ENCODE measurements at places on chromosomes 3 and 15. TPM values are rescaled to one million over a fixed set of nuclear protein-coding genes. Genes with fewer than 3 reads are reported as not detected.

The OR5K3 gene
- polyA plus RNA-seq = not detected

The CTXN2 gene
- 0.02 TPM for polyA plus RNA-seq

The PLSCR2 gene
- not detected for polyA plus RNA-seq

The CHRM5 gene
- polyA plus RNA-seq = not detected

The IMPG2 gene
- 0.10 TPM for polyA plus RNA-seq

DNA sequence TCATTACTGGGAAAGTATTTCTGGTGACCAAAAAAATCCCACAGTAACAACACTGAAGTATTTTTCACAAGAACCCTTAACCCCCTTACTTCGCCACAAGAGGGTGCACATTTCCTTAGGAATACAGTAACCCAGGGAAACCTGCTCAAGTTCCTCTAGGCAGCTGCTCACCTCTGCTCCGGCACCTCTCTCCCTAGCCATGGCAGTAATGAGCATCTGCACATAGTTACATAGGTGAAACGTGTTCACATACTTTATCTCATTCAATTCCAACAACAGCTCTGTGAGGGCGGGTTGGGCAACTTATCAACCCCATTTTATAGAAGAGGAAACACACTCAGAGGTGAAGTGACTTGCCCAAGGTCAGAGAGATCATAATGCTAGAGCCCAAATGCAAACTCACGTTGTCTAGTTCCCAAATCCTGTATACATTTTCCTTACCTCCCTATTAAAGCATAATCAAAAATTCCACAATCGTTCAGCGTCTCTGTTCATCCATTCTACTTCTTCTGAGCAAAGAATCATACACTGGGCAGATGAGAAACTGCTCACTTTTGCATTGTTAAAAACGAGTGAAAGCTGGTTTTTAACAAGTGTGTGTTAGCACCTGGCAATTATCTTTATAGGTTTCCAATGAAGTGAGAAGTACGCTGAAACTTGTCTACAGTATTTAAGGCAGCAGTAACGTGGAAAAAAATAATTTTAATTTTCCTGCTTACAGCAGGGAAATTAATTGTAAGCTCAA, 90.7 kb downstream of the IGF2BP2 start:
- DNase-seq = peak; percentile 57
- H3K4me3 ChIP-seq = no peak overlapping the region
- H3K27ac ChIP-seq = peak overlapping the region; percentile 99
- no peaks in the 10 kb centered on the region for H3K27me3 ChIP-seq

- H3K36me3 ChIP-seq = no peaks in the 10 kb centered on the region
- H3K27ac ChIP-seq = no peak overlapping the region
- no peak for DNase-seq
These were observed 452.1 kb upstream of the PPP2R3A start for GRCh38 chr3:135513106-135514059.

DNA sequence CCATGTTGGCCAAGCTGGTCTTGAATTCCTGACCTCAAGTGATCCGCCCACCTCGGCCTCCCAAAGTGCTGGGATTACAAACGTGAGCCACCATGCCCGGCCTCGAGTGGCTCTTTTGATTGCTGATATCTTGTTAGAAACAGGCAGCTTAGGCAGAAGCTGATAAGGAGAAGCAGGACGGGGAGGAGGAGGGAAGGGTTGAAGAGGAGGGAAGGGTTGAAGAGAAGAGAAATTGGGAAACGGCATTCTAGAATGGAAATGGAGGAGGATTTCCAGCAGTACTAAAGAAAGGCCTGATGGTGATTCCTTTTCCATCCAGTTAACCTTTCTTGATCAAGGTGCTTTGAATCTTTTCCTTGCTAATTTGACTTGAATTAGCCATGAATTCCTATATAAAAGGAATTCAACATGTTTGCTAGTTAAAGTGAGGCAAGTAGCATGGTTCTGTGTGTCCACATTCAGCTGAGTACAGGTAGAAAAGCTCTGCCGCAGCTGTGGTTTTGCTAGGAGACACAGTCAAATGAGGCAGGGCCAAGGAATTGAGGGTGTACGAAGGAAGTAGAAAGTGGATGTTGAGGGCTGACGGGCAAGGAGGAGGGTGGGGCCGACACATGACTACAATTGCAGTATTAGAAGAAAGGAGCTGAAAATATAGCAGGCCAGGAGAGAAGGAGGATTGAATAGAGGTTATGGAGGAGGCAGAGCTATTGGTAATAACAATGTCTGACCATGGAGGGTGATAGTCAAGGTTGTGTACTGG, 27.2 kb upstream of the ATP1B3 start:
- H3K4me3 ChIP-seq = no peak overlapping the region
- no peak for DNase-seq
- H3K4me1 ChIP-seq = no peaks in the 10 kb centered on the region
- no peaks in the 10 kb centered on the region for H3K27me3 ChIP-seq
- H3K27ac ChIP-seq = no peak overlapping the region

GRCh38 chr15:70057931-70058641, 39.6 kb downstream of the TLE3 start:
- DNase-seq = no peak
- H3K36me3 ChIP-seq = peaks cover 20% of the 10 kb centered on the region

- H3K27me3 ChIP-seq = no peaks in the 10 kb centered on the region
- H3K4me3 ChIP-seq = no peak overlapping the region
- H3K4me1 ChIP-seq = no peaks in the 10 kb centered on the region
- DNase-seq = no peak
- H3K36me3 ChIP-seq = no peaks in the 10 kb centered on the region
- no peak overlapping the region for H3K27ac ChIP-seq
These were observed 169.1 kb upstream of the ZPLD1 start for GRCh38 chr3:102265720-102266119.

DNA sequence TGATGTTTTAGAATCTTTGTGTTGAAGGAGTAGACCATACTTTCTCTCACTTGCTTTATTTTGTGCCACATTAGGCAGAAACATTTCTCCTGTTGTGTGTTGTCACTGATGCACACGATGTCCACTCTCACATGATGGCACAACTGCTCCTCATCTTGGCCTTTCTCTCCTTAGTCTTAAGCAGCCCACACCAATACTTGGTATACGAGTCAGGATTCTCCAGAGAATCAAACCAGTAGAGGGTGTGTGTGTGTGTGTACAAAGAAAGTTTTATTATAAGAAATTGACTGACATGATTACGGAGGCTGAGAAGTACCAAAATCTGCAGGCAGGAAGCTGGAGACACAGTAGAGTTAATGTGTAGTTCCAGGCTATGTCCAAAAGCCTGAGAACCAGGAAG, 187.1 kb downstream of the ALCAM start:
- peaks cover 94% of the 10 kb centered on the region for H3K36me3 ChIP-seq
- no peak overlapping the region for H3K27ac ChIP-seq
- DNase-seq = no peak

DNA sequence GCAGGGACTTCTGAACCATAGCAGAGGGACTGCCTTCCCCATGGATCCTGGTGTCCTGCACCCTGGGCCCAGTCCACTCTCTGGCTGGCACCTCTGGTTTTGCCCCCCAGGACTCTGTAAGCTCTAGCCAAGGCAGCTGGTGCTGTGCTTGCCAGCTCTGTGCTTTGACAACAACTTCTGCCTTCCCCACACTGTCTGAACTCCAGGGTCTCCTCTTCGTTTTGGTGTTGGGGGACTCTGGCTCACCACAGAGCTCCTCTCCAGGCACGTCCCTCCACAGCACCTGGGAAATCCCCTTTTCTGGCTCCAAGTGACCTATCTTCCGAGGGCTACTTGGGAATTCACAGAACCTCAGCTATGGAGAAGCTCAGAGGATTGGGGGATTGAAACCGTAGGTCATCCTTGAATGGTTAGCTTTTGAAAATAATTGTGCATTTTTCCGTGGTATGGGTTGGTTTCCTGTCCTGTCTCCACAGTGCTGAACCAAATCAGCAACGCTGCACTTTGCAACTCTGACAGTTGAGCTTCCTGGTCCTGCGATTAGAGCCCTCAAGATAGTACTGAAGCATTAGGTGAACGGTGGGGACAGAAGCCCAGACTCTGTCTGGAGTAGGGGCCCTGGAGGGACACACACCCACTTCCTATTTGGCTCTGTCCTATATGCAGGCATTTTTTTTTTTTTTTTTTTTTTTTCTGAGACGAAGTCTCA, 152.4 kb downstream of the APBA2 start:
- no peak overlapping the region for H3K4me3 ChIP-seq
- H3K27ac ChIP-seq = no peak overlapping the region
- DNase-seq = no peak
- no peaks in the 10 kb centered on the region for H3K36me3 ChIP-seq
- H3K27me3 ChIP-seq = no peaks in the 10 kb centered on the region

GRCh38 chr3:125140818-125141595, 71.5 kb downstream of the SLC12A8 start:
- peaks cover 14% of the 10 kb centered on the region for H3K4me1 ChIP-seq
- H3K27ac ChIP-seq = no peak overlapping the region
- no peaks in the 10 kb centered on the region for H3K27me3 ChIP-seq
- no peak overlapping the region for H3K4me3 ChIP-seq
- no peaks in the 10 kb centered on the region for H3K36me3 ChIP-seq
- peak; percentile 45 for DNase-seq

DNA sequence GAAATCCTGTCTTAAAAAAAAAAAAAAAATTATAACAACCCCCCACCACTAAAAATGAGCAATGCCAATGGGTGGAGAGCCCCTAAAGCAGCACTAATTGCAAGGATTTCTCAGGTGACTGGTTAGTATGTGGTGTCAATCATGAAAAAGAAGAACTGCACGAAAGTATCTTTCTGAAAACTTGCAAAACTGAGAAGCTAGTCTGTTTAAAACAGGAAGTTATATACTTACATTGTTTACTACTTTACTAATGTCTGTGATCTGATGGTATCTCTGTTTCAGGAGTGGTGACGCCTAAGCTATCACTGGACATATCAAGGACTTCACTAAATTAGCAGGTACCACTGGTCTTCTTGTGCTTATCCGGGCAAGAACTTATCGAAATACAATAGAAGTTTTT, at the start of gene CCR3:
CCR3 (plus strand) TSS at position 341 of the 400 bp plus-strand sequence. CDS start 22,699 bp downstream, outside the sequence.
- H3K27me3 ChIP-seq = peaks cover 9% of the 10 kb centered on the region
- no peak for DNase-seq
- H3K36me3 ChIP-seq = no peaks in the 10 kb centered on the region

DNA sequence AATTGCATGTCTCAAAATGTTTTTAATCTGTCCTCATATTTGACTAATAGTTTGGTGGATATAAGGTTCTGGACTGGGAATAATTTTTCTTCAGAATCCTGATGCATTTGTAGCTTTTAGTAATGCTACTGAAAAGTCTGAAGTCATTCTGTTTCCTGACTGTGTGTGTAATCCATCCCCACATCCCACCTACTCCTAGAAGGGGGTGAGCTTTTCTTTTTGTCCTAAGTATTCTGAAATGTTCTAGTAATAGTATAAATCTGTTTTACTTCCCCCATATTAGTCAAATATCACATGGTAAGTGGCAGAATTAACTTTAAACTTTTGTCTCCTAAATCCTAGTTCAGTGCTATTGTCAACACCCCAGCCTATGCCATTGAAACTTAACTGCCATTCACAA, 162.8 kb downstream of the GREM1 start:
- peaks cover 25% of the 10 kb centered on the region for H3K36me3 ChIP-seq
- H3K4me3 ChIP-seq = no peak overlapping the region
- H3K27ac ChIP-seq = peak overlapping the region; percentile 91
- DNase-seq = no peak
- H3K27me3 ChIP-seq = no peaks in the 10 kb centered on the region
- peaks cover 8% of the 10 kb centered on the region for H3K4me1 ChIP-seq

Data from SK-N-SH (cell line).